ENCODE measurements at places on chromosomes 3 and 15. TPM values are rescaled to one million over a fixed set of nuclear protein-coding genes. Genes with fewer than 3 reads are reported as not detected.

TMEM207 gene
- total RNA-seq = not detected

DNA sequence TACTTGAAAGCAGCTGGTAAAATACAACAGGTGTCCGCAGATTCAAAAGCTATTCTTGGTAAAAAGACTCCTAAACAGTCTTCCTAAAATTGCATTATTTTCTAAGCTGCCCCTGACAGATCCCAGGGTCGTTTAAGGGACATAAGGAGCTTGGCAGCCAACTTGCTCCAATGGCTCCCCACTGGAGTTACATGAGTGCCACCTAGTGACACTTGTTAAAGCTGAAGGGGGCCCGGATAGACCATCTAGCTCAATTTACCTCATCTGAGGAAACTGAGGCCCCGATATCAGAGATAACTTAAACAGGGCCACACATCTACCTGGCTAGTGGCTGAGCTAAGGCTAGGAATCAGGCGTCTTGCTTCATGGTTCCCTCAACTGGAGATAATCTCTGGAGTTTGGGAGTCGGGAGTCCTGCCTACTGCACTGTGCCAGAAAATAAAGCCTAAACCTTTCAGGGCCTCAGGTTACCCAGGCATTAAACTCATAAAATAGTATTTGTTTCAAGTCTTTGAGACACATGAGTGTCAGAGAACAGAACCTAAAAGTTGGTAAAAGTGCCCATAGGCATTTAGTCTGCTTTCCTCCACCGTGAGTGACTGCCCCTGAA lies 6.5 kb upstream of the TBC1D23 start:
- H3K27ac ChIP-seq = no peak overlapping the region
- no peaks in the 10 kb centered on the region for H3K36me3 ChIP-seq
- no peak overlapping the region for H3K4me3 ChIP-seq
- no peak for DNase-seq
- H3K4me1 ChIP-seq = no peaks in the 10 kb centered on the region
- H3K27me3 ChIP-seq = no peaks in the 10 kb centered on the region

GRCh38 chr3:171677706-171678105 lies 132.6 kb downstream of the PLD1 start:
- DNase-seq = no peak
- H3K27ac ChIP-seq = peak overlapping the region; percentile 90
- no peaks in the 10 kb centered on the region for H3K36me3 ChIP-seq
- no peaks in the 10 kb centered on the region for H3K4me1 ChIP-seq
- no peaks in the 10 kb centered on the region for H3K27me3 ChIP-seq

- DNase-seq = no peak
- H3K27ac ChIP-seq = no peak overlapping the region
- no peaks in the 10 kb centered on the region for H3K27me3 ChIP-seq
- H3K4me1 ChIP-seq = no peaks in the 10 kb centered on the region
Observed at GRCh38 chr3:182000447-182000846, 288.7 kb downstream of the SOX2 start.

GRCh38 chr15:40343512-40343911 lies 2.8 kb upstream of the CCDC9B start:
- H3K27ac ChIP-seq = no peak overlapping the region
- no peak overlapping the region for H3K4me3 ChIP-seq
- H3K36me3 ChIP-seq = no peaks in the 10 kb centered on the region
- DNase-seq = no peak

DNA sequence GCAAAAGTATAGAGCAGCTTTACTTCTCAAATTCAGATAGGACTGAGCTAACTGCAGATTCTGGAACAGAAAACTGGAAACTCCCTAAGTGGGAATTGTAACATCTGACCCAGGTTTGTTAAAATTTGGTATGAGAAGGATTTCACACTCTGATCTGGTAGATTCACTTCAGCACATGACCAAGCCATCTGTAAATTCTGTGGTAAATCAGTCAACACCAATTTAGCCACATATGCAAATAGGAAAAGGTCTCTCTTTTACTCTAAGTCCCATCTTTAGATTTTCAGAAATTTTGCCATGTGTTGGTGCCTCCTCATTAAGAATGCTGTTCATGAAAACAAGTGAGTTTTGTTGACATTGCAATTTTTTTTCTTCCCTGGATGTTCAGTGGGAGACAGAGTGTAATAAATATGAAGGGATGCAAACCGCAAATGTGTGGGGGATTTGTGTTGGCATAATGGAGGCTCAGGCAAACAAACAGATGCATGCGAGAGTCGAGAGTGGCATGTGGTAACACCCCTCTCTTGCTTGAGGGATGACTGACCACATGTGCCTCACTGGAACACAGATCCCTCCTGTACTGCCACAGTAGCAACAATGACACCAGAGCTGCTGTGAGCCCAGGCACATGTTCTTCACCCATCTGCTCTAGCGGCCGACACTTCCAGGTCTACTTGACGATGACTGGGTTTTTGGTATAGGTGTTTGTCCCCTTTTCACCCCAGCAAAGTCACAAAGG lies 146.6 kb downstream of the FEZF2 start:
- no peaks in the 10 kb centered on the region for H3K27me3 ChIP-seq
- no peak overlapping the region for H3K4me3 ChIP-seq
- no peaks in the 10 kb centered on the region for H3K36me3 ChIP-seq
- H3K27ac ChIP-seq = no peak overlapping the region

Data from Peyer's patch (tissue), 4 donors.